Cardiac septum (tissue), 1 donor: ENCODE measurements at places on chromosomes 7 and 10. TPM values are rescaled to one million over a fixed set of nuclear protein-coding genes. Genes with fewer than 3 reads are reported as not detected.

Gene SIRT1
- 16.1 TPM for total RNA-seq

Gene TMEM213
- not detected for total RNA-seq

Gene NODAL
- total RNA-seq, result 0.38 TPM

Gene HYCC1
- total RNA-seq, result 38.9 TPM

Gene PURB
- total RNA-seq, result 19.1 TPM

Gene PRKRIP1
- total RNA-seq, result 15.4 TPM

Gene IGF2BP3
- total RNA-seq, result 0.16 TPM

Gene RNF32
- 0.38 TPM for total RNA-seq

Gene CFAP43
- 0.08 TPM for total RNA-seq

Gene MAT1A
- total RNA-seq, result 0.11 TPM
